Fibroblast of upper back skin (primary cell): ENCODE measurements at places on chromosomes 2 and 18.

DNA sequence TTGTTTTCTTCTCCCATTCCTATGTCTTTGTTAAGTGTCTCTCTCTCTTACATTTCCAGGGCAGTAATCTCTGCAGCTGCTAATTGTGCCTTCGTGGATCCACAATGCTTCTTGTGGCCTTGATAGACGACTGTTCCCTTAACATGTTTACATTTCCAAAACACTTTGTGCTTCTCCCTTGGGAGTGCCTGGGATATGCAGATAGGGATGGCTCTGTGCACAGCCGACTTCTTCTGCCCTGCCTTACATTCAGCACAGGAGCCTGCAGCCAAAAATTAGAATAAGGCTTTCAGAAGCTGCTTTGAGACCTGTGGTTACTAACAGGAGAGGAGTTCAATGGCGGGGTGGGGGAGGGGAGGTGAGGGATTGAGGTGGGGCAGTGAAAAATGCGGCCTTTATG is 328.9 kb downstream of the TDRD15 start:
- no peak for DNase-seq

- no peak for DNase-seq
These were observed 582 bp downstream of the RTP5 start for GRCh38 chr2:241870081-241870541.

- no peak for DNase-seq
These were observed 264.4 kb downstream of the NEDD4L start for GRCh38 chr18:58308463-58308862.

DNA sequence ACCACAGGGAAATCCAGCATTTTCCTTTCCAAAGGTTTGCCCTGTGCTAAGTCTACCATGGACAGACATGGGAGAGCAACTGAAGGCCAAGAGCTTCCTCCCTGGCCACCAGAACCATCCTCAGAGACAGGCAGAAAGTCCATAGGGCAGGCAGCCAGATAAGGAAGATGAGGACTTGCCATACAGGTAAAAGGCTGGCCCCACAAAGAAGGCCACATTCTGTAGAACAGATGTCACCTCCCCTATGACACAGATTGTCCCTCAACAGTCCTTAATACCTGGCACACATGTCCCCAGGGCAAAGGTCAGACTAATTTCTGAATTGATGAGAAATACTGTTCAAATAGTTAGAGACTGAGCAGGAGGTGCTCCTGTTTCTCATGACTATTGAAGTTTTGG is 52.0 kb downstream of the FECH start:
- DNase-seq: no peak

- no peak for DNase-seq
These were observed 315.6 kb downstream of the SETBP1 start for GRCh38 chr18:44996261-44996660.

DNA sequence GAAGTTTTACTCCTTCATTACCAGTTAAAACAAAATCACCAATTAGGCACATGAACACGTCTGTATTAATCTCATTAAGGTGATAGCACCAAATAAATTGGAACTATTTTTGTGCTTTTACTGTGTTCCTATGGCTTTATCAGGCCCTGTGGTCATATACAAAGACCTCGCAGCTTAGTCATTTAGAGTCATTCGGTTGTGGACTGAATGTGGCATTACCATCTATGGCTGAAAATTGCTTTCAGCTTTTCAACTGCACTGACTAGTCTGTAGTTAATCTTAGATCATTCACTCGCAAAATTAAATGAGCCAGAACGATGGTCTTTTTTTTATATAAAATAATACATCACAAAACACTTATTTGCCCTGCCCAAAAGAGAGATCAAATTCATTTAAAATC is 601.7 kb downstream of the NR4A2 start:
- DNase-seq: no peak

DNA sequence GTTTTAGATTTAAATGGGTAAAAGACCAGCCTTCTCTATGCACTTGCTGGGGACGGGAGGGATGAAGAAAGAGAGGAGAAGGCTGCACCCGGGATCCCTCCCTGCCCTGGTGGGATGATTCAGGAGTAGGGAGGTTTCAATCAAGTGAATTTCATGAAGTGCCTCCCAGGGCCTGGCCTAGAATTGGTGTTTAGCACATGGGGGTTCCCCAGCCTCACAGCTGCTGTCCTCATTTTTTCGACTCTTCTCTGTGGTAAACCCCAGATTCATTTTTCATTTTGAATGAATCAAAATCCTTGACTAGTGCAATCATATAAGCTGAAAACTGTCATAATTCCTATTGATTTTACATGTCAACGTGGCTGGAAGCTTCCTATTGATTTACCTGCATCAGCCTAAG is 81.1 kb downstream of the LPIN1 start:
- peak; percentile 20 for DNase-seq

DNA sequence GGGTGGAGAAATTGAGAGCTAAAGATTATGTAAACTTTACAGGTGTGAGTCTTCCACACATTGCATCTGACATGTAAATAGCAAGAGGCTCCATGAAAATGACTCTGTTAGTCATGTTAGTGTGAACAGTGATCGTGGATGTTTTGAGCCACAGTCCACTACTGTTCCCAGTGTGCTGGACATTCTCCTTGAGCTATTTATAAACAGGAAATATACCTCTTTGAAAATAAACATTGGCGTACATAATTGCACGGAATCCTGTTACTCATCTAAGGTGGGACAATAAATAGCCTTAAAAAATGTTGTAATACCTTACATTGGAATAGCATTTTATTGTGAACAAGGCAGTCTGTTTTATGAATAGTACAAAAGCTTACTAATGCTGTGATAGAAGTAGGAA is 37.0 kb downstream of the LIMS1 start:
- DNase-seq: no peak

GRCh38 chr2:42562474-42563144 is 5.8 kb upstream of the MTA3 start:
- no peak for DNase-seq

DNA sequence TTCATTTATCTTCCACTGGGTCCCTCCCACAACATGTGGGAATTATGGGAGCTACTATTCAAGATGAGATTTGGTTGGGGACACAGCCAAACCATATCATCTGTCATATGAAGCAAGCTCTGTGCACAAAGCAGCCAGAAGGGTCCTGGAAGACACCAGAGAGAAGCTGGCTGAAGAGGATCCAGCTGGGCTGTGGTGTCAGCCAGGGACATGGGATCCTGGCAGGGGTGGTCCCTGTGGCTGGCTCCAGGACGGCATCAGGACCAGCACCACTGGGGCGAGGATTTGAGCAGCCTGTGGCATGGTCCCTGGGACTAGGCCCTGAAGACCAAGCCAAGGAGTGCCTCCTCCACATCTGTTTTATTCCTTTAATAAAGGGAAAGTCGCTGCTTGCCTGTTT is 84.8 kb upstream of the HDAC4 start:
- DNase-seq: no peak

GRCh38 chr2:188235364-188235763 is 56.3 kb upstream of the GULP1 start:
- peak; percentile 4 for DNase-seq

- DNase-seq: no peak
These were observed 166.8 kb downstream of the DYSF start for GRCh38 chr2:71620116-71620515.

DNA sequence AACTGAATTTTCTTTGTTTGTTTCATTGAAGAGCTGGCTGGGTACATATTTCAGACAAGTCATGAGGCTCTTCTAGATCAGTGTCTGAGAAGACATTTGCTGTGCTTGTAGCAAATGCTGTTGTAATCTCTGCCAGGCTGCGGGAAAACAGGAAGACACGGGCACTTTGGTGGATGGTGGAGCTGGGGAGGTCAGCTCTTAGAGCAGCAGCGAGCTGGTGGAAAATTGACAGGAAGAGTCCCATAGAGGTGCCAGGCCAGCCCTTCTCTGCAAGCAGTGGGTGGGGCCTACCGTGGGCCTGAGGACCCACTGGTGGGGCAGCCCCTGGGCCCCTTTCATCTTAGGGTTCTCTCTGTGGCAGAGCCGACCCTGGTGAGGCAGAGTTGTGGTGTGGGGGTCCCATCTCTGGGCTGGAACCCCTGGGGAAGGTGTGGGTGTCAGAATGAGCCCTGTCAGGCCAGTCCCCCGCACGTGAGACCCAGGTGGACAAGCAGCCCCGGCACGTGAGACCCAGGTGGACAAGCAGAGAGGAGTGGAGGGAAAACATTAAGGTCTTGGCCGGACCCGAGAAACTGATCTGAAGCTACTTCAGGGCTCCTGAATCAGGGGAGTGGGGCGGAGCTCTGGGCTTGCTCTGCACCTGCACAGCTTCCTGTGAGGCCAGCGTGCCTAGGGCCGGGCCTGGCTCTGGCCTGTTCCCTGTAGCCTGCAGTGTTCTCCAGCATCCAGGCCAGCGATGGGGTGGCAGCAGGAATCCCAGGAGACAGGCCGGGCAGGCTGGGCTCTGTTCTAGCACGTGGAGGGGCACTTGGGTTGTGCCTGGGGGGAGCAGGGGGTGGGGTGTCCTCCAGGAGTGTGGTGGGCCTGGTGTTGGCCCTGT is 273.5 kb upstream of the HDAC4 start:
- DNase-seq: no peak

- no peak for DNase-seq
These were observed 109.0 kb upstream of the CXCR4 start for GRCh38 chr2:136226903-136227302.

GRCh38 chr2:157840568-157841156 is 35.5 kb downstream of the ACVR1 start:
- peak; percentile 81 for DNase-seq

- DNase-seq: no peak
These were observed 85.4 kb upstream of the B3GNT2 start for GRCh38 chr2:62110415-62111025.

DNA sequence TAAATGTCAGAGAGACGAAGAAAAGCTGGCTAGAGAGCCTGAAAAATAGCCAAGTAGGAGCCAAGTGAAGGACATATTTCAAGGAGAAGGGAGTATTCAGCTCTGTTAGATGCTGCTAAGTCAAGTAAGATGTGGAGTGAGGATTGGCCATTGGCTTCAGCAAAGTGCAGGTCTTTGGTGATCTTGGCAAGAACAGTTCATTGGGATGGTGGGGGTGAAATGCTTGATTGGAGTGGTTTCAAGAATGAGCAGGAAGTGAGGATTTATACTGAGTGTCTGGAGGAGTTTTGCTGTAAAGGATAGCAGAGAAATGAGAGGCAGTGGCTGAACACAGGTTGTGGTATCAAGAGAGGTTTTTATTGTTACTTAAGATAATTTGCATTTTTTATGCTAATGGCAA is 139.7 kb downstream of the PRPF40A start:
- peak; percentile 60 for DNase-seq

- no peak for DNase-seq
These were observed 22.7 kb upstream of the BAZ2B start for GRCh38 chr2:159639071-159639470.

- DNase-seq: no peak
These were observed 455.7 kb upstream of the TCF4 start for GRCh38 chr18:56043641-56044061.

DNA sequence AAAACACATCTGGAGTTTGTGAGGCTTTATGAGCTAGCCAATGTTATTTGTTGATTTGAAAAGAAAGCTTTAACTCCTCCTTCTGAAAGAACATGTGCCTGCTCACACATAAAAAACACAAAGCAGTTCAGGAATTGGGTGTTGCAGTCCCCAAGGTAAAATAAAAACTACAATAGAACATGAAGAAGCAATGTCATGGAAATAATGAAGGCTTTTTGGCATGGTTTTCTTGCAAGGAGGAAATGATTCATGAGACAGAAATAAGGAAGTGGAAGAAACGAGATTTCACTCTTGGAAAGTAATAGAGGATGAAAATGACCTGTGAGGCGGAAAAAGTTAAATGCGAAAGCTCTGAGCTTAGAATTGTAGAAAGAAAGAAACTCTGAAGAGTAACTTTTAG is 81.1 kb downstream of the TRIB2 start:
- DNase-seq: peak; percentile 85

DNA sequence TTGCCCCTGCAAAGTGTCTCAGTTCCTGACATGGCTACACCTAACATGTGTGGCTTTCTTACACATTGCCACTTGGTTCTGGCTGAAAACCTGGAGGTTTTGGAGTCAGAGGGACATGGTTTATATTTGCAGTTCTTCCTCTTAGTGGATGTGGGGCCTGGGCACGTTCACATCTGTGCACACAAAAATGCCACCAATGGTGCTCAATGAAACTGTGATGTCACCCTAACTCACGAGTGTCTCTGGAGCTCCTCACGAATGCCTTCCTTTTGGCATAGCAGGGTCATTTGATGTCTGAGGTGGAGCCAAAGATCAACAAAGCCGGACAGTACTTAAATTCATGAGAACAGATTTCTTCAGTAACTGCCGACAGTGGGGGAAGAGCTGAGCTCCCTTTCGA is 231.7 kb upstream of the HS6ST1 start:
- DNase-seq: no peak

GRCh38 chr2:5950736-5951135 is 258.6 kb downstream of the SOX11 start:
- DNase-seq: no peak

- DNase-seq: peak; percentile 78
These were observed 56.0 kb downstream of the DCDC2C start for GRCh38 chr2:3759331-3759730.

- DNase-seq: no peak
These were observed 326.4 kb upstream of the SPHKAP start for GRCh38 chr2:228507870-228508269.

- no peak for DNase-seq
These were observed 4.6 kb downstream of the CAPN13 start for GRCh38 chr2:30802611-30803010.

GRCh38 chr18:11994336-11994702 is 13.0 kb downstream of the IMPA2 start:
- peak; percentile 23 for DNase-seq

GRCh38 chr2:186382932-186383331 is 103.1 kb upstream of the ZC3H15 start:
- DNase-seq: no peak

- DNase-seq: no peak
These were observed 112.7 kb upstream of the TEKT4 start for GRCh38 chr2:94758546-94758945.

- no peak for DNase-seq
These were observed 62.9 kb downstream of the RPL31 start for GRCh38 chr2:101064868-101065549.

DNA sequence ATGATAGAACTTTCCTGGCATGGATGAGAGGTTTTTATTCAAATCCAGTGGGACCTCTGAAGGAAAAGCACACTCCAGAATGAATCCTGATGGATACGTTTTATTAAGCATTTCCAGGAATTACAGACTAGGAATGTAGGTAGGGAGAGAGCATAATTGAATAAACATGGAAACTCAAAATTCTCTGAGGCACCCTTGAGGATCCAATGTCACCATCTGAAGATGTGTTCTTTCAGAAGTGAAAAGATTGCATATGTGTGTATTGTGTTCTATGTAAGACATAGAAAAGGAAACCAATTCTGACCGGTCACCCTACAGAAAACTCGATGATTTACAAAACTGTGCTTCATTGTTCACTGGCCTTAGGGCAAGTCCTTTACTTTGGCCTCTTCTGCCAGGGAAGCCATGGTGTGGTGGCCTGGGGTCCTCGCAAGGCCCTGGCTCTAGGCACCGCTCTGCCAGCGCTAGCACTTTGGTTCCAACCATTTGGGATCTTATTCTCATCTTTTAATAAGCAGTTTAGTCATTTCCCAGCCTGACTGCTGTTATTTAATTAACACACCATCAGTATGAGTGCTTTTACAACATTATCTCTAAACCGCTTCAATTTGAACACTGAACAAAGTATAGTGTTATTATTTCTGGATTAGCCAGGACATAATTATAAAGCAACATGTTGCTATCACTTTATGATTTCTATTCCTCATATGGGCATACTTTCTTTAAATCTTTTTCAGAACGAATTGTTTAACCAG is 4.5 kb upstream of the GKN1 start:
- peak; percentile 8 for DNase-seq

GRCh38 chr2:20676353-20677215 is 9.6 kb downstream of the GDF7 start:
- no peak for DNase-seq

- DNase-seq: peak; percentile 47
These were observed 40.3 kb downstream of the SRBD1 start for GRCh38 chr2:45570671-45571334.
